GDM1 (cell line): ENCODE measurements at places on chromosomes 4 and X.

GRCh38 chr4:102862747-102863146 lies 6.0 kb upstream of the CISD2 start:
- DNase-seq = no peak

DNA sequence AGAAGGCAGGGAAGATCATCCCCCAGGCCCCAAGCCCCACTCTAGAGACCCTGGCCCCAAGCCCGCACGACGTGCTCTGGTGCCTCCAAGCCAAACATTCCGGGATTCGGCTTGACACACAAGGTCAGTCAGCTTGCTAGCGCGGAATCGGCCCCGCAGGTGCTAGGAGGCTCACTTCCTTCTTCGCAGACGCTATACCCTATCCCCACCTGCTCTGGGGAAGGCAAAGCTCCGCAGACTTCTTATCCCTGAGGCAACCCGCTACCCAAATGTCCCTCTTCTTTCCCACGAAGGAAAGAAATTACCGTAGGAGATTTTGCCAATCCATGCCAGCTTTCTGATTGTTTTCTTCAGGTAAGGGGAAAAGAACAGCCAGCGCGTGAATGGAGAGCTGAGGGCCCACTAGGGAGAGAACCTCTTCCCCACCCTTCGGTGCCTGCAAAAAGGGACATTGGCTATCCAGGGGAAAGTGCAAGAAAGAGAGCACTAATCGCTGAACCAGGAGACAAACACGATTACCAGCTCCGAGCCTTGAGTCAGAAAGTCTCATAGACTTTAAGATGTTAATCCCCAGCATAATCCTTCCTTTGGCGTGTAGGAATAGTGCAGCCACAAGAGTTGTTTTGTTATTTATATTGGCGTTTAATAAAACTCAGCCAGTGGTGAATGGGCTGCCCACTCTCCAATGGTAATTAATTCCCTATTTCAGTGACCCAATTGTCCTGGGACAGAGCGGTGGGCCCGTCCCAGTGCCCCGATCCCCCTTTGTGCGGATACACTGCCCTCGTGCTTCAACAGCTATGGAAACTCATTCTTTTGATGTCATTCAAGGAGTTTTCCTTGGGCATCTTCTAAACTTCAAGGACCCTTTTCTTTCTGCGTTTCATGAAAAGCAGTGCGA lies 5.4 kb upstream of the NEUROG2 start:
- DNase-seq = no peak

GRCh38 chr4:63922146-63922545 lies 487.1 kb downstream of the TECRL start:
- DNase-seq = no peak

DNA sequence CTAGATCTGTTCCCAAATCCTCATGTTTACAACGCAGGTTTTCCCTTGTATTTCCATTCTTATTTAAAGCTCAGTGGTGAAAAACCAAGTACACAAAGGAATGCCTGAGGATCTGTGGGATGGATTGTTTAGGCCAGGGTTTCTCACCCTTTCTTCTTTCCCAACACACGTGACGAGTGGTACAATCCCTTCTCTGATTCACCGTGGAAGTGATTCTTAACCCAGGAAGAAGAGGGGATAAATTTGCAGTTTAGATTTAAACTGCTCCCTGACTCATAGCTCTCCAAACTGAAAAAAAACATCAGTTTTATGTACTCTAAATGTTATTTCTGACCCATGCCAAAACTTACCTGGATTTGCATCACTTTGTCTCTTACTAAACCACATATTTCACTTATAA lies 17.0 kb downstream of the PAQR3 start:
- no peak for DNase-seq

DNA sequence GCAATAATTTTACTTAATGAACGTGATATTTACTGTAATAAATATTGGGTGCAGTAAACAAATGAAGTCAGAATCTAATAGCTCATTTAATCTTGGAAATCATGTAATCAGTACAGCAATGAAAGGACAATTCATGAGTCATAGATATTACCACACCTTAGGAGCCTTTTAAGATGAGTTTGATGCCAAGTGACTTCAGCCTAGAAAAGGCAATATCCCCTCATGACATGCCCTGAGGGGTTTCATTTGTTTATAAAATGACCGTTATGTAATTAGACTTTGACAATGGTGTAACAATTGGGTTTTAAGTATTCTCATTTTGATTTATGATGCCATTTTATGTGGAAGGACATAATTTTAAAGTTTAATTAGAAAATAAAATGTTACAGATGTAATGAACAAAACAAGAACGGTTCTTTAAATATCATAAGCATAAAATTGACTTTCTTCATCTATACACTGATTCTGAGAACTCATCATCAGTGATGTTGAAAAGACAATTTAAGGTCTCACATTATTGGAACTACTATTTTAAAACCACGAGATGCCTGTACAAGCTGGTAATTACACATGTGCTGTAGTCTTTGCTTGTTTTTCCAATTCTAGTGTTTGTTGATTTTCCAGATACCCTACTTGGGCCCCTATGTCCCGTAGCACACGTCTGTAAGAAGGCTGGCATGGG lies 5.0 kb downstream of the FGF2 start:
- no peak for DNase-seq

DNA sequence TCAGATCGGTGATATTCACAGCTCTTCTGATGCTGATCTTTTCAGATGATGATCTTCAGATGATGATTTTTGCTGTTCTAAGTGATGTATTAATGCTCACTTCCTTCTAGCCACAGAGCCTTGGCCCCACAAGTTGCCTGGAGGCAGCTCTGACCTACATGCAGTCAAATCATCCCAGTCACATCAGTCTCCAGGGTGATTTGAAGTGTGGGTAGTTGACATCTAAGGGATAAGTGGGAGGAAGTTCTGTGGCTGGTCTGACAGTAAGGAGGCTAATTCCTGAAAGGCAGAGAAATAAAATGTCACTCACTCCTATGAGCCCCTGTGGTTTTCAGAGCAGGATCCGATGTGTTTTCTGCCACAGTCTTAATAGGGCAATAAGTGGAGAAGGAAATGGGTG lies 79.8 kb upstream of the RPL34 start:
- no peak for DNase-seq

DNA sequence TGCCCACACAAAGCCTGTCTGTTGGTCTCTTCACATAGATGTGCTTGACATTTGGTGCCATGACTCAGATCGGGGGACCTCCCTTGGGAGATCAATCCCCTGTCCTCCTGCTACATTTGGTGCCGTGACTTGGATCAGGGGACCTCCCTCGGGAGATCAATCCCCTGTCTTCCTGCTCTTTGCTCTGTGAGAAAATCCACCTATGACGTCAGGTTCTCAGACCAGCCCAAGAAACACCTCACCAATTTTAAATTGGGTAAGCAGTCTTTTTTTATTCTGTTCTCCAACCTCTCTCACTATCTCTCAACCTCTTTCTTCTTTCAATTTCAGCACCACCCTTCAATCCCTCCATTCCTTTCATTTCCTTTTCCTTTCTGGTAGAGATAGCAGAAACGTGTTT lies 159.6 kb upstream of the AGTR2 start:
- no peak for DNase-seq

DNA sequence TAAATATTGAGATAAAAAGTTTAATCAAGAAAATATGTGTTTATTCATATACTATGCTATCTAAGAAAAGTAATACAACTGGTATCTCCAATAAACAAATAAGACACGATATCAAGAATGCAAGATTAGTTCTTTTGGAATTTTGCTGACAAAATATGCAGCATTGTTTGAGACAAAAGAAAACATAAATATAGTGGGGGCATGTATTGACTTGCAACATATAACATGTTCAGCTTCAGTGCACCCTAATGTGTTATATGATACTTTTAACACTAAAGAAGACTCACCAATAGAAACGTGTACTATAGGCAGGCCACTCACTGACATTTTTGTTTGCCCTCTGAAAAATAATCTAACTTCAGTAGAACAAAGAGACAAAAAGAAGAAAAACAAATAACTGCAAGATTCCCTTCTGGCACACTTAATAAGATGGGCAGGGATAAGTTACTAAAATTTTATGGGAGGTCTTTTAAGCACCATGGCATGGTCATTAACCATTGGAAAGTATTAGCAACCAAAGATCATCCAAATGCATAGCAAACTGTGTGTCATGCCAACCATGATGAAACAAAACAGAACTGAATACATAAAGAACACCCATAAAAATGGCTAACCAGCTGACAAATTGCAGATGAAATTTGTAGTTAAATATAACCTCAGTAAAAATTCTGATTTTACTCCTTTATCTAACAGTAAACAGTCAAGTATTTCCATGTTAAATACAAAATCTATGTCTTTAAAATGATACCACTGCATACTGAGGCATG lies 447.9 kb upstream of the FAM241A start:
- no peak for DNase-seq

- no peak for DNase-seq
These were observed 61.7 kb upstream of the ADGRG2 start for GRCh38 chrX:19183761-19184477.

- DNase-seq = no peak
These were observed 139.4 kb upstream of the EMCN start for GRCh38 chr4:100657187-100657586.

DNA sequence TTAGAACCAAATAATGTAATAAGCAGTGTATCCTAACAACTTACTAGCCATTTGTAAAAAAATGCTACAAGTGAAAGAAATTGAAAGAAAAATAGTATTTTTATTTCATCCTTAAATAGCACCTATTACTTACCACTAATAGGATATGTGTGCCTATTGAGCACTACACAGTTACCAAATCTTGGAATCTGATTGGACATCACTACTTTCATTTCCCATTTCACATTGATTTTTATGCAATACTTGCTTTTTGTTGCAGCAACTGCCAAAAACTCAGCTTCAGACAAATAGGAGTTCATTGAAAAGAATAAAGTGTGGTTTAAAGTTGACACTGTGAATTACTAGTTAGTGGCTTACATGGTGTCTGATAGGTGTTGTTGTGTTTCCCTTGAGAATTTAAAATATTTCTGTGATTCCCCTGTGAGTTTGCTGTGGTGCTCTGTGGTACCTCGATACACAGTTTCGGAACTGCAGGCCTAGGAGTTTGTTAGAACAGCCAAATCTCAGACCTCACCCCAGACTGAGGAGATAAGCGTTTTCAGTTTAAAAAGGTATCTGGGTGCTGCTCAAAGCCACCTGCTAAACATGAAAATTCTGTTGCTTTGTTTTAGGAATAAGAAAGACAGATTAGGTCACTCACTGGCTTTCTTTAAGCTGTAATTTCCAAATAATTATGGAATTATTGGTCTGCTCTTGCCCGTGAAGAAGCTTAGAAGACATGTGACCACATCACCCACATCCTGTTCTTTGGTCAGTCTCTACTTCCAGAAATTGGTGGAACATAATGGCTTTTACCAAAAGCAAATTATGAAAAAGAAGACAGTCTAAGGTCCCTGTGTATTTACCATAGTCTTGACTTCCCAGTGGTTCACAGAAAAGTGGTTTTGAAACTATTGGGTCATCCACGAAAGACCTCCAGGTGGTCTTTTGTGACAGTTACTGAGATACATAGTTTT lies 97.8 kb downstream of the SYTL5 start:
- DNase-seq = no peak

- DNase-seq = peak; percentile 15
These were observed 66.0 kb upstream of the PLAC8 start for GRCh38 chr4:83180431-83180968.

DNA sequence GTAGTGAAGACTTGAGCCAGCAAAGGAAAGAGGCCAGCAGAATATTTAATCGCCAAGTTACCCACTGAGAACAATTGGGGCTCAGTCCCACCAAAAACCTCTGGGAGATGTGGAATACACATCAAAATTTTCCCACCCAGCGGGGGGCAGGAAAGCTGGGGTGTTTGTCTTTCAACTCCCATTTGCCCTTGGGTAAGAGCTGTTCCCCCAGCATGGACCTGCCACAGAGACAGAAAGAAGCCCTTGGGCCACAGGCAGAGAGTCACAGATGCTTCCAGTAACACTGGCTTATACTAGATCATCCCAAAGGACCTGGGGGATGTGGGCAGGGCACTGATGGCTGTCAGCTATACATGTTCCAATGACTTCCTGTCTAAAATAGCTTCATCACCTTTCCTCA lies 18.9 kb upstream of the FBXW7 start:
- no peak for DNase-seq

- no peak for DNase-seq
These were observed 61.9 kb upstream of the DAPP1 start for GRCh38 chr4:99754756-99755155.
